Hindlimb muscle (tissue), 1 donor: ENCODE measurements at places on chromosomes 3 and 15. TPM values are rescaled to one million over a fixed set of nuclear protein-coding genes. Genes with fewer than 3 reads are reported as not detected.

Gene PARP14
- polyA plus RNA-seq: 10.5 TPM

- no peak for DNase-seq
Measured at GRCh38 chr3:131491084-131491483, 11.7 kb downstream of the MRPL3 start.

DNA sequence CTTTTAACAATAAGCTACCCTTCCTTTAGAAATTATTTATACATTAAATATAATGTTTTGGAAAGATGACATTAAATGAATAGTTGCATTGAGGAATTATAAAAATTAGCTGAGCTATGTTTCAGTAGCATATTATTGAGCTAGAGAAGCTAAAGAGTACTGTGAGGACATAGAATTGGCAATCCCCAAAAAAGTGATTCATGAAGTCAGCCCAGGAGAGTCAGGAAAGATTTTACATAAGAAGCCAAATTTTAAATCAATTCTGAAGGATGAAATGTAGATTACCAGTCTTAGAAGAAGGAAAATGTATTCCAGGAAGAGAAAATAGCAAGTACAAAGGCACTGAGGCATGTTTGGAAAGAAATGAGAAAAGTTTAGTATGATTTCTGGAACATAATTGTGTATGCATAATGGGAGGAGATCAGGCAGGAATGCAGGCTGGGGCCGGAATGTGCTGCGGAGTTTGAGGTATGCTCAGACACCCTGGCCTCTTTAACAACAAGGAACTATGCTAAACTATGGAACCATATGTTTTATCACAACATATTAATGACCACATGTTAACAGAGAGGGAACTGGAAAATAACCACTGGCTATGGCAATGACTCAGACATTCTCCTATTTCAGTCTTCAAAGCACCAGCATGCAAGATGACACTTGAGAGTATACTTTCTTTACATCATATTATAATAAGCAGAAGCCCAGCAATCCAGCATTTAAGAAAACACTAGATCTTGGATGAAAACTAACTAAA lies 103.3 kb upstream of the COL8A1 start:
- DNase-seq: no peak

DNA sequence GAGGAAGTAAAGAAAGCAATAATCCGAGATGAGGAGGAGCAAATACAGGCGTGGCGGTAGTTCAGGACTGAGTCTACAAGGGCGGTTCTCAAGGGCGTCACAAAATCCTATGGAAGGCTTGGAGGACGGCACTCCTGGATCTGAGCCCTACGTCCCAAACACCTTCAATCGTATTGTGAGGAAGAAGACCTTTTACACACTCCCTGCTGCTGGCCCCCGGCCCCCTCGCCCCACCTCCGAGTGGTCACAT lies 747 bp downstream of the PLD1 start:
- DNase-seq: peak; percentile 78

GRCh38 chr3:133371181-133371580 lies 28.7 kb upstream of the BFSP2 start:
- DNase-seq: no peak

DNA sequence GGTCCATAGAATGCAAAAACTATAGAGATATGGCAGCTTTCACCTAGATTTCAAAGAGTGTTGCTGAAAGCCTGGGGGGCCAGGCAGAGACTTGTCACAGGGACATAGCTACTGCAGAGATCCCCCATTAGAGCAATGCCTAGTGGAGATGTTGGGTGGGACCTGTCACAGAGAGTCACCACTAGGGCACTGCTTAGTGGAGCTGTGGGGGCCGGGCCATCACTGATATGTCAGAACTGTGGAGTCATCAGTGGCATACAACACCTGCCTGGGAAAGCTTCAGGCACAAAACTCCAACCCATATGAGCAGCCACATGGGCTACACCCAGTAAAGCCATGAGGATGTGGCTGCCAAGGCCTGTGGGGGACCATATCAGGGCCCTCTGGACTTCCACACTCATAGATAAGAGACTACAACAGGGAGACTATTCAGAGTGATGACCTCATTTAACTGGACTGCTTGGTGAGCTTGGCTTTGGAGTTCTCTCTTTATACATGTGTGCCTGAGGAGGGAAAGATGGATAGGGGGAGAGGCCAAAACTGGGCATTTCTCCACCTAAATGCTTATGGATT lies 176.3 kb downstream of the ZNF621 start:
- DNase-seq: no peak

DNA sequence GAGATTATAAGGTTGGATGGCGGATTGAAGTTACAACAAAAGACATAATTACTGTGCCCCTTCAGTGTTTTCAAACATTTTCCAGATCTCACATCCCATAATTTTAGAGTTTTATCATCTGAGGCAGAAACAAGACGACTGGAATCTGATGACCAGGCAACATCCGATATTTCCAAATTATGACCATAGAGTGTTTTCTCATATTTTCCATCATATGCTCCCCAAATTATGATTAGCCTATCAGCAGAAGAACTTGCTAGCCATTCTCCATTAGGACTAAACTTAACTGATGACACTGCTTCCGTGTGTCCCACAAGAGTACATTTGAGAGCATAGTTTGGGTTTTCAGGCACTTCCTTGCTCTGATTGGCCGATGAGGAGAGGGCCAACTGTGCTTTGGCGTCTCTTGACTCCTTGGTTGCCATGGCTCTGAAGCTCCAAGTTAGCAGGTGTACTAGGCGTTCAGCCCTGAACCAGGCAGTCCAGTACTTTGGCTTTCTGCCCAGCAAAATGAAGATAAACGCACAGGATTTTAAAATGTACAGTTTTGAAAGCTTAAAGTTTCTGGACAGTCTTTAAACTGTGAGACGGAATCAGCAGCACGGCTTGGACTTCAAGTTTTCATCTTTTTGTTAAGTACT lies 638 bp downstream of the WDR5B start:
- peak; percentile 37 for DNase-seq

DNA sequence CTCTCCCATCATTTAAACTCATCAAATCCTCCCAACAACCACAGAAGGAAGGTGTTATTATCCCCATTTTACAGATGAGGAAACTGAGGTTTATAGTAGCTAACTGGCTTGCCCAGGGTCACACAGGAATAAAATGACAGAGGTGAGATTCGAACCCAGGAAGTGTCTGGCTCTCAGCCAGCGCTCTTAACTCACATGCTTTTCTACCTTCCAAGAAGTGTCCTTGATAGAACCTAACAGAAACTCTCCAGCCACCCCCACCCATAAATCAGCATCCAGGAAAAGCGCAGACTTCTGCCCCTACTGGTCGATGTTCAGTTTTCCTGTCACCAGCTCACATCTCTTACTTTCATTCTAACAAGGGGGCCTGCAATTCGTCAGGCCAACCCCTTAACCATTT lies 51.7 kb downstream of the SPATA12 start:
- no peak for DNase-seq

DNA sequence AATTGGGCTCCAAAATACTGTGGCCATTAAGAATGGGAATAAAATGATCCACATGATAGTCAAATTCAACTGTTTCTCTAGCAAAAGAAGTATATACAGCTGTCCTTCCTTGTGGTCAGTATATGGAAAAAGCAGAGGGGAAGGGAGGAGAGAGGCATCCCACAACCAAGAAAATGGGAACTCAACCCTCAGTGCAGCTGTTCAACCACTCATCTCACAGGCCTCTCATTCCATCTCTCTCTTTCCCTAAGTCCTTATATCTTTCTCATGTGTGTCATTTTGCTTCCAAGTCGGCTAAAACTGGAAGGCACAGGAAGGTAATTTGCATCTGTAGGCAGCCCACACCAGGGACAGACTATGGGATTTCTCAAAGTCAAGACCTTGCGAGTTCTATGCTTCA lies 27.5 kb downstream of the AVEN start:
- peak; percentile 26 for DNase-seq

DNA sequence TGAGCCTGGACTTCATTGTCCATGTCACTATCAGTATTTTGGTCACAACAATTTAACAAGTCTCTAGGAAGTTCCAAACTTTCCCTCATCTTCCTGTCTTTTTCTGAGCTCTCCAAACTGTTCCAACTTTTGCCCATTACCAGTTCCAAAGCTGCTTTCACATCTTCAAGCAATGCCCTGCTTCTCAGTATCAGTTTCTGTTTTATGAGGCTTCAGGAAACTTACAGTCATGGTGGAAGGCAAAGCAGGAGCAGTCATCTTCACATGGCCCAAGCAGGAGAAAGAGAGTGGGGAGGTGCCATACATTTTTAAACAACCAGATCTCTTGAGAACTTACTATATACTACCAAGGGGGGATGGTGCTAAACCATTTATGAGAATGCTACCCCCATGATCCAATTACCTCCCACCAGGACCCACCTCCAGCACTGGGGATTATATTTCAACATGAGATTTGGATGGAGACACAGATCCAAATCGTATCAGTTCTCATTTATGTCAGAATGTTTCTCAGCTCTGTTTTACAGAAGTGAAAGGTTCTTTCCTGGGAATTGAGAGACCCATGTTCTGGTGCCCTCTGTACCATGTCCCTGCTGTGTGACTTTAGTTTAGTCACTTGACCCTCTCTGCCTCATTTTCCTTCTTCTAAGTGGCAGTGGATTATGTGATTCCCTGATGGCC lies 169.7 kb downstream of the PLCL2 start:
- DNase-seq: no peak

GRCh38 chr3:127218454-127218922 lies 25.6 kb downstream of the PRR23E start:
- DNase-seq: no peak

Gene CA12
- polyA plus RNA-seq: 0.83 TPM

DNA sequence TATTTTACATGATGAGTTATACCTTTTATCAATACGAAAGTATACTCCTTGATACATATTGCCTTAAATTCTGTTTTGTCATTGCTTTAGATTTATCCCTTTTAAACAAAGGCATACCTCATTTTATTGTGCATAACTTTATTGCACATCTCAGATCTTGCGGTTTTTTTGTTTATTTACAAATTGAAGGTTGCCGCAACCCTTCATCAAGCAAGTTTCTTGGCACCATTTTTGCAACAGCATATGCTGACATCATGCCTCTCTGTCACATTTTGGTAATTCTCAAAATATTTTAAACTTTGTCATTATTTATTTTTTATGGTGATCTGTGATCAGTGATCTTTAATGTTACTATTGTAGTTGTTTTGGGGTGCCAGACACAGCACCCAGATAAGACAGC lies 20.9 kb downstream of the SNRK start:
- no peak for DNase-seq

Gene SLC6A11
- polyA plus RNA-seq: 0.06 TPM

Gene CLRN1
- 0.19 TPM for polyA plus RNA-seq

Gene APBA2
- polyA plus RNA-seq: 4.4 TPM

Gene SMAD6
- polyA plus RNA-seq: 7.5 TPM

DNA sequence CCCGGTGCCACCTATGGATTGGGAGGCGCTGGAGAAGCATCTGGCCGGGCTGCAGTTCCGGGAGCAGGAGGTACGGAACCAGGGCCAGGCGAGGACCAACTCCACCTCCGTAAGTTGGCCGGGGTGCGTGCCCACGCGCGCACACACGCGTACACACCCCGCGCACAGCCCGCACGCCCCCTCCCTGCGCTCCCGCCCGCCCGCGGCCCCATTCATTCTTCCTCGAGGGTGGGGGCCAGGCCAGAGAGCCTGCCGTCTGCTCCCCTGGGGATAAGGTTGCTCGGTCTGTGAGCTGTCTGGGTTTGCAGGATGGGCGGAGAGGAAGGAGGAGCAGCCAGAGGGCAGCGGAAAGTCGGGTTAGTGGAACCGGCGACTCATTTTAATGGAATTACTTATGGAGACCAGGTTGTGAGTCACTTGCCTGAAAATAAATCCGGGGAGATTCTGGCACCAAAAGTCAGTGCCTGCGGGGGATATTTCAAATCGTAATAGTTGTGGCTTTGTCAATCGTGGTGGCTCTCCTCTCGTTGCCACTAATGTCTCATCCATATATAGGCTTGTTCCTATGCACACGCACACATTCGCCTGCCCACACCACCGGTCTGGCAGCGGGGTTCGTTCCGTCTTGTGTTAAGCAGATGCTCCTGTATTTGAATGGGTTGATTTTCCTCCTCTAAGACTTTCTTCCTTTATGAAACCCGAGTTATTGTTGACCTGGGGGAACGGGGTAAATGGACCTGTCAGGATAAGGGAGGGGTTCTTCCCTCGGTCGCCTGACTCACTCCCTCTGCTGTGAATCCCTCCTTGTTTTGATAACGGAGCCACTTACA lies 223.4 kb upstream of the IL12A start:
- peak; percentile 71 for DNase-seq

DNA sequence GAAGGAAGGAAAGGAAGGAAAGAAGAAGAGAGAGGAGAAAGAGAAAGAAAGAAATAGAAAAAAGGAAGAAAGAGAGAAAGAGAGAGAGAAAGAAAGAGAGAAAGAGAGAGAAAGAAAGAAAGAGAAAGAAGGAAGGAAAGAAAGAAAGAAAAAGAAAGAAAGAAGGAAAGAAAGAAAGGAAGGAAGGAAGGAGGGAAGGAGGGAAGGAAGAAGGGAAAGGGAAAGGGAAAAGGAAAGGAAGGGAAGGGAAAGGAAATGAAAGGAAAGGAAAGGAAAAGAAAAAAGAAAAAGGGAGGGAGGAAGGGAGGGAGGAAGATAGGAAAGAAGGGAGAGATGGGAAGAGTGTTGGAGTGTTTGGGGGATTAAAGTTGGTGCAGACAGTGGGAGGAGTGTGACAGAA lies 450.1 kb downstream of the GBE1 start:
- DNase-seq: no peak

Gene JAGN1
- 31.6 TPM for polyA plus RNA-seq

DNA sequence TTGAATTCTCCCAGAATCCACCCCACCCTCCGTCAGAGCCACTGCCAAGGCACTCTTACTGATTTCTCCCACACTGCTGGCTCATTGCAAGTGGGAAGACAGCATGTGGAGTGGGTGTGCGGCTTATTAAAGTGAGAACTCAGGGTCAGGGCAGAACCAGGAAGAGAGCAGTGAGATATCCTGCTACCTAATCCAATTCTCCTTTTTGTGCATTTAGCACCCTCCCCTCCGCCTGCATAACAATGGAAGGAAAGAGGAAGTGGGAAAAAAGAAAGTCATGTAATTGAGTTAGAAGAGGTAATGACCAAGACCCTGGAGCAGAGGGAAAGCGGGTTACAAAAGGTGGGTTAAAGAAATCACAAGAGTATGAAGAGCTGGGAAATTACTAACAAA lies 27.8 kb upstream of the PIK3CB start:
- no peak for DNase-seq

DNA sequence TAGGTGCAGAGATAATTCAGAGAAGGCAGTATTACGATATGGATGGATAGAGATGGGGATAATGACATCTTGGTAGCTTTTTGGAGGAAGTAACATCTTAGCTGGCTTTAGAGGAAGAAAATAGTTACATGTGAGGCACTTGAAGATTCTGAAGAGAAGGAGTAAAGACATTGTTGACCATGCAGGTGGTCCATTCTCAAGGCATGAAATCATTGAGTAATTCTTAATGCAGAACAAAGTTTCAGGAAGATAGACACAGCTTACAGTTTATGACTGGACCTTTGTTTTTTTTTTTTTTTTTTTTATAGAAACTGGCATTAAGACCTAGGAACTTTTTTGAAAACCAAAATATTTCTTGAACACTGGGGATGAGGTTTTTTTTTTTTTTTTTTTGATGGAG lies 28.2 kb downstream of the MBNL1 start:
- DNase-seq: no peak

GRCh38 chr15:65517866-65518207 lies 348 bp upstream of the DPP8 start:
- DNase-seq: no peak

Gene C3orf22
- polyA plus RNA-seq: not detected

GRCh38 chr3:22366781-22367180 lies 615.8 kb upstream of the ZNF385D start:
- no peak for DNase-seq
